Immature natural killer cell (primary cell): ENCODE measurements at places on chromosomes 2 and 18.

GRCh38 chr2:239950144-239951128 is 74.7 kb downstream of the NDUFA10 start:
- no peak overlapping the region for H3K4me3 ChIP-seq
- DNase-seq = no peak
- H3K36me3 ChIP-seq = no peaks in the 10 kb centered on the region
- H3K27ac ChIP-seq = peak overlapping the region; percentile 25
- H3K27me3 ChIP-seq = no peaks in the 10 kb centered on the region

- H3K4me1 ChIP-seq = peaks cover 23% of the 10 kb centered on the region
- H3K4me3 ChIP-seq = no peak overlapping the region
- no peaks in the 10 kb centered on the region for H3K36me3 ChIP-seq
- DNase-seq = no peak
These were observed 24.3 kb upstream of the TFCP2L1 start for GRCh38 chr2:121309323-121309722.

- H3K4me1 ChIP-seq = peaks cover 2% of the 10 kb centered on the region
- no peak overlapping the region for H3K27ac ChIP-seq
- H3K4me3 ChIP-seq = no peak overlapping the region
- peaks cover 2% of the 10 kb centered on the region for H3K27me3 ChIP-seq
- DNase-seq = no peak
These were observed 88.8 kb downstream of the UXS1 start for GRCh38 chr2:106105151-106105922.

DNA sequence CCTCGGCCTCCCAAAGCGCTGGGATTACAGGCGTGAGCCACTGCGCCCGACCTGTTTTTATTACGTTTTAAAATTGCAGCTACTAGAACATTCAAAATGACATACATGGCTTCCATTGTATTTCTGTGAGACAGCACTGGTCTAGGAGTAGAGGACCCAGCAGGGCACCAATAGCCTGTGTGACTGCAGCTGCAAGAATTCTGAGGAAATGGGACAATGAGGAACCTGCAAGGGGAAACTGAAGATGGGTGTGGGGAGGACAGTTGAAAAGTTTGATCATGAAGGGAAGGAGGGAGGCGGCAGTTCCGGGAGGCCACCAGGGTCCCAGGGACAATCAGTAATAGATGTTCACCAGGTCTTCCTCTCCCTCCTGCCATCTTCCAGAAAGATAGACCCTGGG is 13.9 kb upstream of the DNPEP start:
- no peak for DNase-seq
- no peak overlapping the region for H3K27ac ChIP-seq
- no peaks in the 10 kb centered on the region for H3K36me3 ChIP-seq
- H3K4me3 ChIP-seq = no peak overlapping the region
- no peaks in the 10 kb centered on the region for H3K27me3 ChIP-seq
- no peaks in the 10 kb centered on the region for H3K4me1 ChIP-seq
